Heart right ventricle (tissue), 16 donors: ENCODE measurements at places on chromosomes 2 and 18. TPM values are rescaled to one million over a fixed set of nuclear protein-coding genes. Genes with fewer than 3 reads are reported as not detected.

Gene TXNDC2
- not detected for total RNA-seq

Gene INHBB
- total RNA-seq, result 6.6 TPM

DNA sequence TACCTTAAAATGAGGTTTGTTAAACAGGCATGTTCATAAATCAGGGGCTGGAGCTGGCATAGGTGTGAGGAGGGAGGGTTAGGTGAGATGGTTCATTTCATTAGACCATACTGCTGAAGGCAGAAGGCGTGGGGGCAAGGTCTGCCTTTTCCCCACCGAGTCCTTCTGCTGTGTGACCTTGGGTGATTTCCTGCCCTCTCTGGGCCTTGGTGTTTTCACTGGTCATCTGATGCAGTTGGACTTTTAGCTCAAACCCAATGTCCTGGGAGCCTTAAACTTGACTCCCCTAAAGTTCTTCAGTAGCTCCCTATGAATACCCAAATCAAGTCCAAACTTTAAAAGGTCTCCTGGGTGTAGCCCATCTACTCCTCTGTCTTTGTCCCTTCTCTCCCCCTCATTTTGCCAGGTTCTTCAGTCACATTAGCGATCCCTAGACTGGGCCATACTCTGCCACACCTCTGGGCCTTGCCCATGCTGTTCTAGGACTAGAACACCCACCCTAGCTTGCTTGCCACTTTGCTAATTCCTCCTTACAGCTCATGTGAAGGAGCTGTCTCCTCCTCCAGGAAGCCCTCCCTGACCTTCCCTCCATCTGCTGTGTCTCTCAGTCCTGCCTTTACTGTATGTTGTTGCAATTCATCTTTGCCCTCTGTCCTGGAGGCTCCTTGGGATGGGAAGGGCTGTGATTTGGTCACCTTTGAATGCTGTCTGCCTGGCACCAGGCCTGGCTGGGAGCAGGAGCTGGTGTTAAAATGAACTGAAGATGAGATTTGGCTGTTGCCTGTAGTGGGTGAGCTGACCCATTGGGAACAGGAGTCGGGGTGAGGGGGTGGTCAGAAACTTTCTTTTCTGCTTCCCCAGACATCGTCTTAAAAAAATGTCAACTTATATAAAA is 85.4 kb upstream of the HS6ST1 start:
- no peak for DNase-seq

- DNase-seq, result no peak
These were observed 310.3 kb downstream of the NOL4 start for GRCh38 chr18:33914399-33914798.
